ENCODE measurements at places on chromosomes 12 and 14. TPM values are rescaled to one million over a fixed set of nuclear protein-coding genes. Genes with fewer than 3 reads are reported as not detected.

DNA sequence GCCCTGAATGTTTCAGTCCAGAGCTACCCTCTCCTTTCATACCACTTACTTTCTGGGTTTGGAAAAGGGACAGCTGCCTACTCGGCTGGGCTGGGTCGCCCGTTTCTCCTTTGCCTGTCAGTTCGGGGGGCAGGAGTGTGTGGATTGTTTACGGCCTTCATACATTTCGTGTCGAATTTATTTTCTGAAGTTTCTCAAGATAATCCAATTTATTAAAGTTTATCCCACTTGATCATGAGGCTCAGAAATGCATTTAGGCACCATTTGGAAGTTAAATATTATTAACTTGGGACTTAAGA, 608 bp downstream of the ZNF410 start:
- DNase-seq, result no peak

GRCh38 chr12:44674875-44675274, 201.2 kb downstream of the NELL2 start:
- no peak for DNase-seq

DNA sequence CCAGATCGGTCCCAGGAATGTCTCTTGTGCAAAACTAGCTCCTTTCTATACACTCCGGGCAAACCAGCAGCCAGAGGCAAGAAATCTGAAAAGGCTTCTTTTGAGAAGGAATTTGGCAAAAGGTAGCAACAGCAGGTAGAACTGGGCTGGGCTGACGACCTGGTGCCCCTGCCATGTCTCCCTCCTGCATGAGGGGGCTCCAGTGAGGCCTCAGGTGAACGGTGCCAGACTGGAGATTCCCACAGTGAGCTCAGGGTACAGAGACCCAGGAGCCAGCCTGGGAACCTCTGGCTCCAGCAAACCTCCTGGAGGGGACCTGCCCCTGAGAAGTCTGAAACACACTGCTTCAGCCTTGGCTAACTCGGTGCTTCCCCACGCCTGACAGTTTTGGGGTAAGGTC, 10.8 kb downstream of the ITPK1 start:
- DNase-seq, result peak; percentile 75

DNA sequence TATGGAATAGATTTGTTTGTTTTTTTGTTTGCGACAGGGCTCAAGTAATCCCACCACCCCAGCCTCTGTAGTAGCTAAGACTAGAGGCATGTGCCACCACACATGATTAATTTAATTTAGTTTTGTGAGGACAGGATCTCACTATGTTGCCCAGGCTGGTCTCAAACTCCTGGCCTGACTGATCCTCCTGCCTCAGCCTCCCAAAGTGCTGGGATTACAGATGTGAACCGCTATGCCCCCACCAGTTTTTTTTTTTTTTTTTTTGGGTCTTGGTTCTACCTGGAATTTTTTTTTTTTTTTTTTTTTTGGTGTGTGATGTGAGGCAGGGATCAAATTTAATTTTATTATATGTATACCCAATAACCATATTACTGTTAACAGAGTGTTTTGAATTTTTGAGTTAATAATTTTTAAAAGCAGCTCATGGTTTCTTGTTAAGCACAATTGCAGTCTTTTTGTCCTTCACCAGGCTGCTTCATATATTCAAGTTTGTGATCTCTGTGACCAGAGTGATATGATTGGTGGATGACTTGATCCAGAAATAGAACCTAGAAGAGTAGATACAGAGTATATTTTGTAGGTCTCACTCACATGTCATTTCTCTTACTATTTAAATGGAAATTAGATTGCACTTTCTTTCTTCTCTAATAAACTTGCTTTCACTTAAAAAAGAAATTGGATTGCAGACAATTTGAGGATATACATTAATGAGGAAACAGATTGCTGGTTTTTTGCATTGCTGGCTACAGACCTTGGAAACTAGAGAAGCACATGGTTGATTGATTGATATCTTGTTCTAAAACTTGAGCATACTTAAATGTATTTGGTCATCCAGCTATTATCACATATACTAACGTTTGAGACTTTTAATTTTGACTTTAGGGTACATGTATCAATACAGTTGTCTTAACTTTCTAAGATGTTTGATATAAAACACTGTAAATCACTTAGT, 13.2 kb downstream of the ADIPOR2 start:
- DNase-seq, result no peak

DNA sequence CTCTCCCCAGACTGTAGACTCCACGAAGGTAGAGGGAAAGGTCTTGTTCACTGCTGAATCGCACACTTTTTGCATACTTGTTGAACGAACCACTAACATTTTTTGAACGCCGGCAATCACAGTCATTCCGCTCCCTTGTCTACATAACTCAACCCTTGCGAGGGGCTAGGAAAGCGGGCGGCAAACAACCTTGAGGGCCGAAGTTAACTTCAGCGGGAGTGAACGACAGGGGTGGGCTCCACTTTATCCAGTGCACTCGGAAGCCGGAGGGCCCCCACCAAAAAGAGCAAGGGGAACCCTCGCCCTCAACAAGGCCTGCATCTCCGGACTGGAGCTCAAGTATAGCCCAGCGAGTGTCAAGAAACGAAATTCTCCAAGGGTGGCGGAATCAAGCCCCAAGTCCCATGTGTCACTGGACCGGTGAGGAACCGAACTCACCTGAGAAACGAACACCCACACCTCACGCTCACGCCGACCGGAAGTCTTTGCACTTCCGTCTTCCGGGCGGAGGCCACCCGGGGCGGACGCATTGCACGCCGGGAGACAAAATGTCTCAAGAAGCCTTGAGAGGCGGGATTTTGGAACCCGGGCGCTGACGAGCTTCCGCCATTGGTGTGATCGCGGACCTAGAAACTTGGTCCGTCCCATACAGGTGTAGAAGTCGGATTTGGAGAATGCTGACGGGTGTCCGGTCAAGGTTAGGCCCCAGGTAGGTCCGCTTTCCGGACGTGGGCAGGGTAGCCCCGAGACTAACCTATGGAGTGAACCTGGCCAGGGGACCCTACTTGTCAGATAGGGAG, at the start of gene LLPH:
Gene LLPH (minus strand): TSS at position 484 of the 800 bp plus-strand sequence. CDS start 1,644 bp downstream, outside the sequence.
- peak; percentile 84 for DNase-seq

GRCh38 chr12:57693317-57693658, 644 bp upstream of the OS9 start:
- no peak for DNase-seq

DNA sequence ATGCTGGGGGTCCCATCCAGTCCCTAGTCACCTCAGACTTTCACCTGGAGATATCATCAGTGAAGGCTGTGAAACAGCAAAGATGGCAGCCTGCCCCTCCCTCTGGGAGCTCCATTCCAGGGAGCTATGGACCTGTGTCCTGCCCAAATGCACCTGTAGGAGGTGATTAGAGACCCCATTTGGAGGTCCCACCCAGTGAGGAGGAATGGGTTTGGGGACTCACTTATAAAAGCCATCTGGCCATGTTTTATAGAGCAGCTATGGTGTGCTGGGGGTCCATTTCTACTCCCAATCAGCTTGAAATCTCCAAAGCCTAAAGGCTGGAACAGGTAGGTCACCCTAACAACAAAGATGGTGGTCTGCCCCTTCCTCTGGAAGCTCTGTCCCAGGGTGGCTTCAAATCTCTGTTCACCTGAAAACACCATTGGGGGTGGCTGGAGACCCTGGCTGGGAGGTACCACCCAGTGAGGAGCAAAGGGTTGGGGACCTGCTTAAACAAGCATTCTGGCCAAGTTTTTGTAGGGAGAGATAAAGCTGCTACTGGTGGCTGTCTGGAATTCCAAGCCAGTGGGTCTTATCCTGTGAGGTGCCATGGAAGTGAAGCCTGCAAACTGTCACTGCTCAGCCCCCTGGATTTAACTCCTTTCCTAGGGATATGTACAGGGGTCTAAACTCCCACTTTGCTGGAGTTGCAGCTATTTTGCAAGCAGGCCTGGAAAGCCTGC, 182.3 kb downstream of the RASSF9 start:
- no peak for DNase-seq

- no peak for DNase-seq
Measured at GRCh38 chr14:21535545-21536417, 9.6 kb upstream of the SALL2 start.

AKAP5 gene
- total RNA-seq, result 0.60 TPM

SERPINA3 gene
- total RNA-seq, result not detected

KITLG gene
- total RNA-seq, result 15.8 TPM

CATSPERB gene
- total RNA-seq, result not detected

RPGRIP1 gene
- 0.75 TPM for total RNA-seq

SERPINA1 gene
- not detected for total RNA-seq

All from PC-9 (cell line).